Hepatocyte (in vitro differentiated cells): ENCODE measurements at places on chromosomes 2 and 18. TPM values are rescaled to one million over a fixed set of nuclear protein-coding genes. Genes with fewer than 3 reads are reported as not detected.
A peak's percentile ranks its signal among the peaks of the same experiment; 100 is the strongest.

DNA sequence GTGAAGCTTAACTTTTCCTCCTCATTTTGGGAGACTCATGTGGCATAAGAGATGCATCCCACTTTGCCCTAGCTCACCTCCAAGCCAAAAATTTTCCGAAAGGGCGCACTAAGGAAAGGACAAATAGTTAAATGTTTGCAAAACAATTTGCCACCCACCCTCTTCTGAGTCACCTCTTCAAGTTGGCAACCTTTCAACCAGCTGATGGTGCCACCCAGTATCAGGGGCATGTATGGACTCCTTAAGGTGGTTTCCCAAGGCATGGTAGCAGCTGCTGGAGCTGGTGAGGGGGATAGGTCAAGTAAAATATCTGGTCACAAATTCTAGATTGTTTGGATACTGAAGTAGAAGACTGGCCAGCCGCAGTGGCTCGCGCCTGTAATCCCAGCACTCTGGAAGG, 17.2 kb upstream of the ITGAV start:
- no peak for DNase-seq

- DNase-seq, result peak; percentile 80
Measured at GRCh38 chr18:49768051-49768391, 45.3 kb downstream of the ACAA2 start.

- DNase-seq, result no peak
Measured at GRCh38 chr2:232874677-232875223, 4.7 kb downstream of the SNORC start.

GRCh38 chr2:45636008-45636407, 15.5 kb upstream of the PRKCE start:
- no peak for DNase-seq

- DNase-seq, result peak; percentile 74
Measured at GRCh38 chr18:3051718-3052410, 38.9 kb upstream of the LPIN2 start.

DNA sequence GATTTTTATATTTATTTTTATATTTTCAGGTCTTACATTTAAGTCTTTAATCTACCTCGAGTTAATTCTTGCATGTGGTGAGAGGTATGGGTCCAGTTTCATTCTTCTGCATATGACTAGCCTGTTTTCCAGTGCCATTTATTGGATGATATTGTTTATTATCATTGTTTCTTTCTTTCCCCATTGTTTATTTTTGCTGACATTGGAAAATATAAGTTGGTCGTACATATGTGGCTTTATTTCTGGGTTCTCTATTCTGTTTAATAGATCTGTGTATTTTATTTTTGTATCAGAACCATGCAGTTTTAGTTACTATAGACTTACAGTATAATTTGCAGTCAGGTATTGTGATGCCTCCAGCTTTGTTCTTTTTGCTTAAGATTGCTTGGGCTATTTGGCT, 113.4 kb upstream of the VWC2L start:
- no peak for DNase-seq

DNA sequence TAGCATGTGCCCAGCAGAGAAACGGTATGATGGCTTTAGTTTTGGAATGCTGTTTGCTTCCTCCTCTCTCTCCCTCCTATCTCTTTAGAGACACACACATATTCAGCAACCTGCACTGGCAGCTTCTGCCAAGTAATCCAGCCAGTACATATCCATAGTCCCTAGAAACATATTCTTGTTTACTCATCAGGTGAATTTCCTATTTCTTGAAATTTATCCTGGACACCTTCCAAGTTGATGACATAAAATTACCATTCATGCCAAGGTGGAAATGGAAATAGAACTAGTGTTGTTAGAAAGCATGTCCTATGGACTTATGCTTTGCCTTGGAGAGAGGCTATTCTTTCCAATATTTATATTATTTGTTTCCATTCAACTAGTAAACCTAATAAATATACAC, 50.9 kb upstream of the RGPD4 start:
- DNase-seq, result no peak

DNA sequence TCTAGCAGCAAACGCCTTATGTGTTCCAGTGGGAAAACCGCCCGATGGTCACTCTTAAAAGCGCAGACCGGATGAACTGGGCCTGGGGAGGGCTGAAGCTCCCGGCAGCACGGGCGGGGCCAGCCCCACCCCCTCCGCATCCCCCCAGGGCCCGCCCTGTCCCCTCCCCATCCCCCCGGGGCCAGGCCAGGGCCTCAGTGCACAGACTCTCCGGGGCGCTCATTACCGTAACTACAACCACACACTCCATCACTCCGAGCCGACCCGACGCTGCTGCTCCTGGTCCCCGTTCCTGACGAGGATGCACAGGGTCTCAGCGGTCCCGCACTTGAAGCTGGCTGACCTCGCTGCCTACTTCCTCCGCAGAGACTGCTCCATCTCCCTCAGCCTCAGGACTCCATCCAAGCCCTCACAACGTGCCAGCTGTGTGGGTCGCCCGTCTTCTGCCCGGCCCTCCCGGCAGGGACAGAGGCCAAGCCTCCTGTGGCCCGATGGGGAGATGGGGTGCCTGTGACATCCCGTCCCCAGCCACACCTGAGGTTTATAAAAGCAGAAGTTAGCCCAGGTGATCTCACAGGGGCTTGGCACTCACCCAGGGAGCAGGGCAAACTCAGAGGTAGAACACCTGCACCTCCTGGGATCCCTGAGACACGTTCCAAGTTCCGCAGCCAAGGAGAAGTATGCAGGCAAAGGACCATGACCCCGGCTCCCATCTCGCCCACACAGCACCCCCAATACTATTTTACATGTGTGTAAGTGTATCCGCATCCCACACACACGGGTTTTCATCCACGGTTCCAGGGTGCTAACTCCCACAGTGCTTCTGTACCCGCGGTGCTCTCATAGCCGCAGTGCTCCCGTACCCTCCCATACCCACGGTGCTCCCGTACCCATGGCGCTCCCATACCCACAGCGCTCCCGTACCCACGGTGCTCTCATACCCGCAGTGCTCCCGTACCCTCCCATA, 36.0 kb downstream of the SLC66A2 start:
- peak; percentile 2 for DNase-seq

Gene TEKT4
- not detected in 2 replicates for polyA plus RNA-seq

Gene MAPRE3
- polyA plus RNA-seq, result 23.6 and 29.2 TPM in 2 replicates

Gene VWA3B
- 0.80 TPM in 1 of 2 replicates, not detected in the other for polyA plus RNA-seq

Gene FAM237A
- polyA plus RNA-seq, result not detected in 2 replicates

Gene BMP10
- polyA plus RNA-seq, result not detected in 2 replicates
